Hematopoietic multipotent progenitor cell treated with erythropoietin and hydrocortisone succinate and interleukin-3 and kit ligand, for 15 days (in vitro differentiated cells): ENCODE measurements at places on chromosomes 13 and 19.
A peak's percentile ranks its signal among the peaks of the same experiment; 100 is the strongest.

DNA sequence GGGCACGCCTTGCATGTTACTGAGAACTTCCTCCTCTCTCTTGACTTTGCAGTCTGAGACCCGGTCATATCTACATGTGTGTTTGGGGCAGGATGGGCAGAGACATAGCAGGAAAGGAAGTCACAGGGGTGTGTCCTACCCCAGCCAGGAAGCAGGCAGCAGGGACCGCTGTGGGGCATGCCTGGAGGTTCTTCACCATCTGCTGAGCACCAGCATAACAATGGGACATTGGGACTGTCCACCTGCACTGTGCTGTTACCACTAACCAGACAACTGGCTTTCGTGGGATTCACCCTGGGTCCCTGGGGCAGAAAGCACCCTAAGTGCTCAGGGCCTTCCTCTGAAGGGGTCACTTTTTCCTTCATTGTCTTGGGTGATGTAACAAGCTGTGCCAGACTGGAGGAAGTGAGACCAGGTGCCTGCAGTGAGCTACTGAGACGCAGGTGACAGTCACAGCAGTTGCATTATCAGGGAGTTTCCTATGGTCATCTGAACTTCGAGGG, 2.6 kb upstream of the HAUS5 start:
- DNase-seq = no peak

DNA sequence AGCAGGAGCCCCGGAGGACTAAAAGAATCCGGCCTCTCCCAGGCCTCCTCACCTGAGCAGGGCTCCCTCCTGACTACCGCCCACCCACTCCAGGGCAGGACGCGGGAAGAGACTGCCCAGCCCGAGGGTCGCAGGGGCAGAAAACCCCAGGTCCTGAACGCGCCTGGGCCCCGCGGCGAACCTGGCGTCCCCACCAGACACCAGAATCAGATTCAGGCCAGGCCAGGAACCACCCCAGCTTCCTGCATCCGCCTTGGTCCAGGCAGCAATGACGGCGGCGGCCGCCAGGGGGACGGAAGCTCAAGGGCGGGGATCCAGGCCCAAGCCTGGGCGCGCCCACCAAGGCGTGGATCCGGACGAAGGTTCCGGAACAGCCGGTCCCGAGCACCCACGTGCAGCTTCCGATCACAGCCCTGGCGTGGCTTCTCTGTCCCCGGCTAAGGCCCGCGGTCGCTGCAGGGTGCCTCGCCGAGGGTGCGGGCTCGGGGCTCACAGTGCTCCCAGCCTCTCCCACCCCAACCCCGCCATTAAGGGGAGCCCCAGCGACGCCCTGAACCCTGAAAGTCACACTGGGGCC, 3.6 kb downstream of the LGALS7 start:
- DNase-seq = peak; percentile 87

- DNase-seq = no peak
Observed at GRCh38 chr13:71677124-71677523, 189.9 kb downstream of the DACH1 start.

GRCh38 chr19:6996810-6997209, 24.4 kb downstream of the MBD3L2B start:
- DNase-seq = no peak

DNA sequence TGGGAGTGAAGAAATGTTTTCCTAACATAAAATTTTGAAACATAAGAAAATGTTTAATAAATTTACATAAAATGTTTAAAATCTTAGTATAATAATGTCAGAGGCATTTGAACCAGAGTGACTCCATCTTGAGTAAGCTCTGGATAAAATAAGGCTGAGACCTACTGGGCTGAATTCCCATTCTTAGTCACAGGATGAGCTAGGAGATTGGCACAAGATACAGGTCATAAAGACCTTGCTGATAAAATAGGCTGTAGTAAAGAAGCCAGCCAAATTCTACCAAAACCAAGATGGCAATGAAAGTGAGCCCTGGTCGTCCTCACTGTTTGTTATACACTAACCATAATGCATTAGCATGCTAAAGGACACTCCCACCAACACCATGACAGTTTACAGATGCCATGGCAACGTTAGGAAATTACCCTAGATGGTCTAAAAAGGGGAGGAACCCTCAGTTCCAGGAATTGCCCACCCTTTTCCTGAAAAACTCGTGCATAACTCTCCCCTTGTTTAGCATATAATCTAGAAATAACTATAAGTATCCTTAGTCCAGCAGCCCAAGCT, 1184.0 kb downstream of the UQCRFS1 start:
- DNase-seq = no peak
